Urothelium cell line (cell line): ENCODE measurements at places on chromosomes 5 and 9.

- DNase-seq: no peak
Observed at GRCh38 chr9:9108641-9109040, 1309.1 kb upstream of the DMAC1 start.

GRCh38 chr5:54103871-54104270, 206.5 kb downstream of the ARL15 start:
- DNase-seq: no peak

- DNase-seq: no peak
Observed at GRCh38 chr9:120628207-120628924, 48.4 kb upstream of the CDK5RAP2 start.

GRCh38 chr9:107439991-107440456, 49.5 kb downstream of the KLF4 start:
- no peak for DNase-seq

- DNase-seq: no peak
Observed at GRCh38 chr5:67425514-67425913, 228.9 kb upstream of the CD180 start.

- DNase-seq: no peak
Observed at GRCh38 chr5:168655316-168655715, 76.1 kb upstream of the PANK3 start.

DNA sequence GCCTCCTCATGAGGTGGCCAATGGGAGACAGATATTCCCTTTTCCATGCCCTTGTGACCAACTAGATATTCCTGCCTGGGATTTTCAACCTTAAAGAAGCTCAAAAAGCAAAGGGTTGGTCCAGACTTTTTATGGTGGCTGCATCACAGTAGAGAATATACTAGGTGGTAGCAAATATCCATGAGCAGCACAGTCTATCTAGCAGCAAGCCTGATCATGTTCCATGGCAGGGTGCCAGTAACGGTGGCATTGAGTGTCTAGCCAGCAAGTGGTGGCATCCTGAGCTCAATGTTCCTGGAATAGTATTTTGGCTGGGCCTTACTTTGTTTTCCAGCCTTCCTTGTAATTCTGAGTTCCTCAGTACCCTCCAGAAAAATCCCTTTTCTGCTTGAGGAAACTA, 25.8 kb downstream of the CDC25C start:
- DNase-seq: no peak

GRCh38 chr9:116094846-116095245, 58.7 kb upstream of the PAPPA start:
- no peak for DNase-seq

- DNase-seq: no peak
Observed at GRCh38 chr5:19048726-19049125, 939.3 kb downstream of the CDH18 start.

DNA sequence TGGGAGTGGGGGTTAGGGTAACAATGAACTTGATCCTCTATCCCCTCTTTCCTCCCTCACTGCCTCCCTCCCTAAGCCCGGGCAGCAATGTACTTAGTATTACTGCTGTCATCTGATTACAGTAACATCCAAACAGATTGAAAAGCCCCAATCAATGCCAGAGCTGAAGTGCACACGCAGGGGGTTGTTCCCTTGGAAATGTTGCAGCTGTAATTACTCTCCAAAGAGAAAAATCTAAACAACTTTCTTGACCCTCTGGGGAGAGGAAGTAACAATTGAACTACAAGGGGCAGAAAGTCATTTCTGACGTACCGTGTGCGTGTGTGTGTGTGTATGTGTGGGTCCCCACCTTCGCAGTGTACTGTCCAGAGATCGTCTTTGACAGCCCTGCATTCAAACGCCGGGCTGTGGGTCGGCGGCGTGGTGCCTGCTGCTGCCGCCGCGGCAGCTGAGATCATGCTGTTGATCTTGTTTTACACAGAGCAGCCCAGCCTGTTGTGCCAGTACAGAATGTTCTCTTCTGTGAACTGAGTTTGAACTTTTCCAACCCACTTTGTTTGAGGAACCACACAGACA, 66.0 kb upstream of the KLF9 start:
- no peak for DNase-seq

GRCh38 chr9:17839776-17840175, 260.9 kb downstream of the SH3GL2 start:
- DNase-seq: no peak

- DNase-seq: no peak
Observed at GRCh38 chr9:23412046-23412445, 414.0 kb downstream of the ELAVL2 start.

DNA sequence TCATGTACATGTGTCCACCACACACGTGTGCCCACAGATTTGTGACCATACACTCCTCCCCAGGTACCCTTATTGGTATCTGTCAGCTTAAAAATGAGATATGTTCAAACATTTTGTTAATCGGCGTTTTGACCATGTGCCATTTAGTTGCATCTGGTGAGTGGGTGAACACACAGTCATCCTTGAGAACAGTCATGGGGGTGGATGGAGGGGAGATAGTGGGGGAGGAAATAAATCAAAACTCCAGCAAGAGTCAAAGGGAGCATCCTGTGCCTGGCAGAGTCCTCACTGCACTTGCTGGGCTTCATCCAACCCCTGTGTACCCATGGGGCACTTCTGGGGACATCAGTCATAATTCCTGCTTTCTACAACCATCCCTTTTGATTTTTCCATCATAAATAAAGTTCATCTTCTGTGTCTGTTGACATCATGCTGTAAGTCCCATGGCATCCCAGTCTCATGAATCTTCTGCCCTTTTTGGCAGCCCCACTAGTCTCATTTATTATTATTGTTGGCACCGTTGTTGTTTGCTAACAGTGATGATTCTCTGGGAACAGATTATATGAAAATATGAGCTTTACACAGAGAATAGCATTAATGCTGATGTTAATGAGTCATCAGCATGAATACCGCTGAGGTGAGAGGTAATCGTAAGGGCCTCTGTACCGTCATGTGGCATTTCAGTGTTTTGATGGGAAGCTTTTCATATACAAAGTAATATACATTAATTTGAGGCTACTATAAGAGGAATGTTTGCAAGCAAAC, 24.4 kb upstream of the CLK4 start:
- peak; percentile 44 for DNase-seq

GRCh38 chr5:158194561-158194976, 335.6 kb upstream of the CLINT1 start:
- no peak for DNase-seq

DNA sequence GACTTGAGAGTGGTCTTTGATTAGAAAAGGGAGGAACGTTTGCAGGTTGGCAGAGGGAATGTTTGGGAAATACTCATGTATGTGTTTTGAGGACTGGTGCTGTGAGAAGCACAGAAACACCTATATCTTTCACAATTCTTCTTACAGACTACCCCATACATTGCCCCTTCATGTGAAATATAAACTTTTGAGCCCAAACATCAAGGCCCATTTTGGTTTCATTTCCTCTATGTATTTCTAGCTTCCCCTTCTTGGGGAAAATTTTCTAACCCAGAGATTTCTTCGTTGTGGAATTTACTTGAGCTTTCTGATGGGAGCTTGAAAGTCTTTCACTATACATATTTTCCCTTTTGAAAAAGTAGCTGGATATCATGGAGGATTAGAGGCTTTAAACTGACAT, 67.6 kb downstream of the FYB1 start:
- no peak for DNase-seq

- no peak for DNase-seq
Observed at GRCh38 chr5:68254810-68255209, 39.3 kb downstream of the PIK3R1 start.

DNA sequence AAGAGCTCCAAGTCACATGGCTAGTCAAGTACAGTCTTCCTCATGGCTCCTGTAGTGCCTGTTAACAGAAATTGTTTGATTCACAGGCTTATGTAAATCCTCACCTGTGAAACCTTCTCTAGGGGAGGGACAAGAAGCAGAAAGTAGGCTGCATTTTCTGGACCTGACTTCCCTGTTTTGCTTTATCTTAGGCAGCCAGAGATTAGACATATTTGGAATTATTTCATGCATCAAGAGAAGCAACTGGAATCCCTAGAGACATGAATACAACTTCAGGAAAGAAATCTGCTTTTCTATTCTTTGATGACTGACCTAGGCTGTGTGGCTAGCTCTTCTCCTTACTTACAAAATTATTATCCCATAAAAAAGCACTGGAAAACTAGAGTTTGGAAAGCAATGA, 52.3 kb downstream of the CAST start:
- DNase-seq: no peak

DNA sequence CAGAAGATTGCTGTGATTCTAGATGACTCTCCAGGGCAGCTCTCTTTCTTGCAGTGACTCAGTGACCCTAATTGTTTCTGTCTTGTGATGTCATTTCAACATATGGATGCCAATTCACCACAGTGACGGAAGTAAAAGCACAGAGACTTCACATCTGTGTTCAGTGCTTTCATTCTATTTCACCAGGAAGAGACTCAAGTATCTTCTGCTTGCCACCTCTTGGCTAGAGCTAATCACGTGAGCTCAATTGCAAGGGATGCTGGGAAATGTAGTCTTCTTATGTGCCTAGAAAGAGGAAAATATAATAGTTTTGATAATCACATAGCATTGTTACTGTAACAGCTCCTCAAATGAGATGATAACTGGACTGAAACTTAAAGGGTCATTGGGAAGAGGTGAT, 453.3 kb upstream of the KLF4 start:
- no peak for DNase-seq

DNA sequence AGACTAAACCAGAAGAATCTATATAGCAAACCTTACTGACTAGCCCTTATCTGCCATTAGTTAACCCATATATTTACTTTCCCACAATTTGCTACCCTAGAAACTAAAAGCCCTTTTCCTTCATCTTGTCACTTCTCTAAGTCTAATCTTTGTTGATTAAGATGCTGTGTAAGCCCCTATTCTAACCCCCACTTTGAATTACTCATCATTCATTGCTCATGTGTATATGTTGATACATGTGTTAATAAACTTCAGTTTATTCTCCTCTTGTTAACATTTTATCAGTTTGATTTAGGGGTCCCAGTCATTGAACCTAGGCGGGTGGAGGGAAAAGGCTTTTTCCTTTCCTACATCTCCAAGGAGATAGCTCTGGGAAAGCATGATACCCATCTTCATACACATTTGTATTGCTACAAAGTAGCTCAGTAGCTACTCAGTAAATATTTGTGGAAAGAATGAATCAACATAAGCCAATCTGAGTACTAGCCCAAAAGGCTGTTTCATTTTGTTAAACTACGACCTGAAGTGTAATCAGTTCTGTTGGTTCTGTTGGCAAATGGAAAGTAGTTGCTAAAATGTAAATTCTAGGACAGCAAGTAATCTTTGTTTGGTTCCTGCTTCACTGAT, 35.1 kb upstream of the NDFIP1 start:
- DNase-seq: no peak

DNA sequence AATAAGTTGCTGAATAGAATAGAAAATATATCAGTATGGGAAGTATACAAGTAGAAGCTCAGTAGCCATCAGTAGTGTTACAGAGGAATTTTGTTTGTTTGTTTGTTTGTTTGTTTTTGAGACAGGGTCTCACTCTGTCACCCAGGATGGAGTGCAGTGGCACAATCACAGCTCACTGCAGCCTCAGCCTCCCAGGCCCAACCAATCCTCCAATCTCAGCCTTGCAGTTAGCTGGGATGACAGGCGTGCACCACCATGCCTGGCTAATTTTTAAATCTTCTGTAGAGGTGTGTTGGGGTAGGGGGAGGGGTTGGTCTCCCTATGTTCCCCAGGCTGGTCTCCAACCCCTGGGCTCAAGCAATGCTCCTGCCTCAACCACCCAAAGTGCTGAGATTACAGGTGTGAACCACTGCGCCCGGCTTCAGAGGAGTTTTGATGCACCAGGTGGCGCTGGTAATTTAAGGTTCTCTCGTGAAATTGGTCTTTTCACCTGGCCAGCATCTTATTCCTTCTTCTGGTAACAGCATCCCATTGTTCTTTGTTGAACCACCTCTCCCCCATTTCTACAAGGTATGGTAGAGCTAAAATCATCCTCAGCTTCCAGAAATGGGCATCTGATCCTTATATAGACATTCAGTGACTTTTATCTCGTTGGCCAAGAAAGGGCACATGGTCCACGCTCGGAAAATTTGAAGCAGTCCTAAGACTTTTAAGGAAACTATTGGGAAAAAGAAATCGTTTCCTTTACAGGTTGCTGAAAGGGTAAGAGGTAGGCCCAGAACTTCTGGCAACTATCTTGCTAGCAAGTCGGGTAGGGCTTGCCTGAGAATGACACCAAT, 157.1 kb downstream of the ARRDC3 start:
- peak; percentile 36 for DNase-seq

GRCh38 chr5:89556215-89556913, 673.4 kb upstream of the MEF2C start:
- DNase-seq: peak; percentile 76

- peak; percentile 89 for DNase-seq
Observed at GRCh38 chr5:151651997-151652645, 34.6 kb downstream of the SPARC start.

GRCh38 chr9:132610661-132611060, 28.3 kb downstream of the BARHL1 start:
- DNase-seq: no peak

DNA sequence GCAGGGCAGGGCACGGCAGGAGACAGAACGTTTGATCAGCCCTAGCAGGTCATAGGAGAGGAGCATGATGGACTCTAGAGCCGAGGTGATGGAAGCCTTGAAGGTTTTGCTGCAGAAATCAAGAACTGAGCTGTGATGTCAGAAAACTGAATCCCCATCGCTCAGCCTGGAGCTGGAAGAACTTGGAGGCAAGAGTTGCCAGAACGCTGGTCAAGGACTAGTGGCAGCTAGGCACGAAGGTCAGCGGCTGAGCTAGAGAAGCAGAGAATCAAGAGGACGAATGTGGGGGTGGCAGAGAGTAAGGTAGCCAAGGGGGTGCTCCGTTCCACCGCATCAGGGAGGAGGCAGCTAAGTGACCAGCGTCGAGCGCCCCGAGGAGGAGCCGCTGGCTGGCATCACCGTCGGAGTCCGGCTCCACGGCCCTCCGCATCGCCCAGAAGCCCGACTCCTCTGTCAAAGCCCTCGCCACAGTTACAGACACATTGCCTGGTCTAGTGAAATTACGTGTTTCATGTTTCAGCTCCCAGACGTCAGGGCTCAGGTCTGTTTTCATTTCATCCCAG, 1.2 kb upstream of the GALNT10 start:
- no peak for DNase-seq

DNA sequence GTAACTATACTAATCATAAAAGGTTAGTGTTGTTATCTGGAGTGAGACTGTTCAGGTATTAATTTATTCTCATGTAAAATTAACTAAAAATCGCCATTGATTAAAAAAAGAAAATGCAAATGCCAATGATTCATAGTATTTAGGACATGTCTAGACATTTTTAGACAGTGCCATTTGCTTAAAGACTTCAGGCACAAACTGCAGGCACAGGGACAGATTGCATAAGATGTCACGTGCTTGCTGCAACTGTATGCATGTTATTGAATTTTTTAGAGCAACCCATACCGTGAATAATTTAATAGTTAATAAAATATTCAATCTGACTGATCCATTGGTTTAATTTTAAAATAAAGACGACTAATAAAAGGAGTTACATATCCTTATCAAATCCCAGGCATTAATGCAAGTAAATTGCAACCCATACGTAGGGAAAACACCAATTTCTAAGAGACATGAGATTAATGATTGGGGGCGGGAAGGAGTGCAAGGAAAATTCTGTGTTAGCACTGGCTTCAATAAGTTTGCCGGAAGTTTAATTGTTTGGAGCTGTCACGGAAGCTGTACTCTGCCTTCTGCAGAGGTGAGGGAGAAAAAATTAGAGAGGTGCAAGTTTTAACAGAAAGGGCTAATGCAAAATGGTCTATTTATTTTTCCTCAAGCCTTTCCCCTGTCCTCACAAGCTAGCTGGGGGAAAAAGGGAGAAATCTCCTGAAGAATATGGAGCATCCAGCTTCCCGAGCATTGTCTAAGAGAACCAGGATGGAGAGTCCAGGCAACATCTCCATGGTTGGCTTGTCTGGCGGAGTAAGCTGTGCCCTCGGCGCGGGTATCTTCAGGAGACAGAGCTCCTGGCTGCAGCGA, 2.9 kb downstream of the EDIL3 start:
- peak; percentile 5 for DNase-seq
